Activated CD8-positive, alpha-beta memory T cell treated with anti-CD3 and anti-CD28 coated beads for 4 hours (primary cell): ENCODE measurements at places on chromosomes 1 and 21.

- DNase-seq: no peak
These were observed 15.1 kb downstream of the MCL1 start for GRCh38 chr1:150564051-150564991.

- no peak for DNase-seq
These were observed 2.8 kb upstream of the HAPLN2 start for GRCh38 chr1:156616463-156616862.

DNA sequence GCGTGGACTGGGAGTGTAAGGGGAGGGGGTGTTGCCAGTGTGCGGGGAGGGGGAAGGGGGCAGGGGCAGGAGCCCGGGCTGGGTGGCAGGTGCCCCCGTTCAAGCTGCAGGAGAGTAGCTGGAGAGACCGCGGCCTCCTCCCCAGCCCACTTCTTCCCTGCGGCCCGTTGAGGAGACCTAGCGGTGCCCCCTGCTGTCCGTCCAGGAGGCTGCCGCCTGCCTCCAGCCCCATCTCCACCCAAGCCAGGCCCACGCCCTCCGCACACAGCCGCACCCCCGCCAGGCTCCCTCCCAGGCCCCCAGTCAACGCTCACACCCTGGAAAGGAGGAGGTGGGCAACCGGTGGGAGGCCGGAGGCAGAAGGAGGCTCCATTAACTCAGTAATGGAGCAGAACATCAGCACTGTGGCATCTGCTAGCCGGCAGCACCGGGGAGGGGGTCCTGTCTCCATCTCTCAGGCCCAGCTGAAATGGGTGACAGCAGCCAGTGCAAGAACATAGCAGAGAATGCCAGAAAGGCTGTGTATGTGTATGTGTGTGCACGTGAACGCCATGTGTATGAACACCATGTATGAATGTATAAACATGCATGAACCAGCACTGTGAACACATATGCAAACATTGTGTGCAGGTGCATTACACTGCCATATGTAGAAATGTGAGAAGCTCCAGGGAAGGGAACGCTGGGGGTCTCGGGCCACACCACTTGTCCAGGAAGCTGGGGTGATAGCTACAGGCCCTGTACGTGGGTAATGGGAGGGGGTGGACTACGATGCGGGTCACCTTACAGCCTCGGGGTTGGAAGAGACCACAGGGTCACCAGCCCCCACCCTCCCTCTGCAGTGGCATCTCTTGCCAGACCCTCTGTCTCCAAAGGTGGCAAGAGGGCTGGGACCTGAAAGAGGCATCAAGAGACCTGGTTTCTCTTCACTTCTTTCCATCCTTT is 84.6 kb downstream of the SYT2 start:
- no peak for DNase-seq

DNA sequence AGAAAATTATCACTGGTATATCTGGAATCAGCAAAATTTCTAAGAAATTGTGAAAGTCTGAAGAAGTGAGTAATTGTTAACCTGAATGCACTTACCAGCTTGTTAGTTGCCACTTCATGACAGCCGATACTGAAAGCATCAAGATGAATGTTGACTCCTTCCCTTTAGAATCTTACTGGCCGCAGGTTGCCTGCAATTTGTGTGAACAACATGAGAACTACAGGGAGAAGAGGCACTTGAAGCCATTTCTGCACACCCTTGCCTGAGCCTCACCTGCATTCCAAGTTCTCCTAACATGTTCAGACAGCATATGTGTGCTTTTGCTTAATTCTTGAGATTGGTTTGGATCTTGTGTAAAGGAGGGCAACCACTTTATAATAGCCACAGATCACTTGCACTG is 59.2 kb upstream of the SSX2IP start:
- DNase-seq: no peak

DNA sequence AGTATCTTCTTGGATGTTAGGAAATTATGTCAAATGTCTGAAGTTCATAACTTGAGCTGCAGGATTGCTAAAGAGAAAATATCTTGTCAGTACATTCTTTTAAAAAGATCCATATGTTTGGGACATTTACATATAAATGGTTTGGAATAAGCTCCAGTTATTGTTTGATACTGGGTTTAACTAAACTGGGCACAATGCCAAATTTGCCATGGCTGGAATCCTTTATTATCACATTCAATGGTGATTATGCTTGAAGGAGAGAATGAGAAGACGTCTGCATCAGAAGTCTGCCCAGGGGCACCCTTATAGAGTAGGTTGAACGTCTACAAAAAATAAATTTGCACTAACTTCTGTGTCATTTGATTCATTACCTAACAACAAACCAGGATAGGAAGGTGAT is 652.5 kb downstream of the AMY1C start:
- DNase-seq: no peak

DNA sequence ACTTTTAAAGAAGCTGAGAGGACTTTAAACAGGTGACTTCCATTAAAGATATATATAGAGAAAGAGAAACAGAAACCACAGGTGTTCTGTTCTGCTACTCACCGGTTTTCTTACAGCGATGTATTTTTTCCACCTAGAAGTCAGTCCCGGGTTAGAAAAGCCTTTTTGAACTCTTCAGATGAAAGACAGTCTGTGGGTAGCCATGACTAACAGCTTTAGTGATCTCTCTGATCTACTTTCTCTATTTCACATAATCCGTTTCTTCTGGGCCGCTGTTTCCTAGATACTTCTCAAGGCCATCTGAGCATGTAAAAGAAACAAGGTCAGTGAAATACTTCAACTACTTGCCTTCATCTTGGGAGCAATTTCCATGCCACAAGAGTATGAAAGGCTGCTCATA is 25.1 kb downstream of the WDR64 start:
- DNase-seq: no peak

GRCh38 chr1:78722947-78723346 is 73.3 kb downstream of the IFI44 start:
- DNase-seq: no peak

GRCh38 chr1:234737967-234738314 is 128.0 kb upstream of the IRF2BP2 start:
- no peak for DNase-seq

DNA sequence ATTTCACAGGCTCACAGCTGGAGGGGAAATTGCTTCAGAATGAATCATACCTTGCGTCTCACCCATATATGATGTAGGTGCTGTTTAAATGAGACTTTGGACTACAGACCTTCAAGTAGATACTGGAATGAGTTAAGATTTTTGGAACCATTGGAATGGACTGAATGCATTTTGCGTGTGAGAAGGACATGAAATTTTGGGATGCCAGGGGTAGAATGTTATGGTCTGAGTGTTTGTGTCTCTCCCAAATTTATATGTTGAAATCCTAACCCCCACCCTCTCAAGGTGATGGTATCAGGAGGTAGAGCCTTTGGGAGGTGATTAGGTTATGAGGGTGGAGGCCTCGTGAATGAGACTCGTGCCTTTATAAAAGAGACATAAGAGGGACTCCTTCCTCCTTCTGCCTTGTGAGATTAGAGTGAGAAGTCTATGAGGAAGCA is 41.4 kb downstream of the KCNK1 start:
- DNase-seq: no peak

- no peak for DNase-seq
These were observed 6.7 kb downstream of the TAS1R3 start for GRCh38 chr1:1337793-1338147.

DNA sequence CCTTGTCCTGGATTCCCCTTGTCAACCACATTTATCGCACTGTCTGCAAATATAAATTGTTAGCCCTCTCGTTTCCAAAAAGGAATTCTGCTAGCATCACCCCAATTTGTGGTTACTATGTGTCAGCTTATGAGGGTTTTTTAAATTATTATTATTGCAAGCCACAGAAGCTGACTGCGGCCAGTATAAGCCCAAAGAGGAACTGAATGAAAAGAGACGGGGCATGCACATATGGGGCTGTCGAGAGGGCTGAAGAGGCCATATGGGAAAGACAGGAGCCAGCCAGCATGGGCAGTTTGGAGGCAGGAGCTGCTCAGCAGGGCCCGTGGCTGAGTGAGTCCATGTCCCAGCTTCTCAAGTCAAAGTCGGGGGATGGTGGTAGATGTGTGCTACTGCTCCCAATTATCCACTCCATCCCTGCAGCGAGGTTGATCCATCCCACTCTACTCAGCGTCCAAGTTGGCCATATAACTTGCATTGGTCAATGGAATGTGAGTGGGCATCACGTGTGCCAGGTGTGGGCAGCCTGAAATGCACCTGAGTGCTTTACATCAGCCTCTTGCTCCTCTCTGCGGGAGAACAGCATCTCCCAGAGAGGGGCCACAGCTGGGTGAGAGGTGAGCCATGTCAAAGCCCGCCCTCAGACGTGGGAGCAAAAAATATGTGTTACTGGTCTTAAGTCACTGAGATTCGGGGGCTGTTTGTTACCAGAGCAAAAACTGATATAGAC is 37.6 kb upstream of the LDLRAP1 start:
- no peak for DNase-seq

- no peak for DNase-seq
These were observed 12.3 kb downstream of the SORT1 start for GRCh38 chr1:109385417-109385816.

- DNase-seq: no peak
These were observed 245.1 kb downstream of the LBR start for GRCh38 chr1:225182716-225183115.

DNA sequence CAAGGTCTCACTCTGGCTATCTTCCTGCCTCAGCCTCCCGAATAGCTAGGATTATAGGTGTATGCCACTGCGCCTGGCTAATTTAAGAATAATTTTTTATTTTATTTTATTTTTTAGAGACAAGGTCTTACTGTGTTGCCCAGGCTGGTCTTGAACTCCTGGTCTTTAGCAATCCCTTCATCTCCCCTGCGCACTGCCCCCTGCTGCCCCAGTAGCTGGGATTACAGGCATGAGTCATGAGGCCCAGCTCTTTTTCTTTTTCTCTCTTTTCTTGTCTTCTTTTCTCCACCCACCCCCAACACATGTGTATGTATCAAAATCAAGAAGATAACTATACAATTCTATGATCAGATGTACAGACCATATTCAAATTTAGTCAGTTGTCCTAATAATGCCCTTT is 87.2 kb downstream of the PEX14 start:
- DNase-seq: no peak

DNA sequence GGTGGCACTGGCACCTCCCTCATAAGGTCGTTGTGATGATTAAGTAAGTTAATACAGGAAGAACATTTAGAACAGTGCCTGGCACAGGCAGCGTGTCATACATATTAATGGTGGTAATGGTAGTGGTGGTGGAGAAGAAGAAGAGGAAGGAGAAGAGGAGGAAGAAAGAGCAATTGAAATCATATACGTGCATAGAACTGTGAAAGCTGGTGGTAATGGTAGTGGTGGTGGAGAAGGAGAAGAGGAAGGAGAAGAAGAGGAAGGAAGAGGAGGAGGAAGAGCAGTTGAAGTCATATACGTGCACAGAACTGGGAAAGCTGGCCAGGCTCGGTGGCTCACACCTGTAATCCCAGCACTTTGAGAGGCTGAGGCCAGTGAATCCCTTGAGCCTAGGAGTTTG is 121.3 kb upstream of the HOOK1 start:
- DNase-seq: no peak

DNA sequence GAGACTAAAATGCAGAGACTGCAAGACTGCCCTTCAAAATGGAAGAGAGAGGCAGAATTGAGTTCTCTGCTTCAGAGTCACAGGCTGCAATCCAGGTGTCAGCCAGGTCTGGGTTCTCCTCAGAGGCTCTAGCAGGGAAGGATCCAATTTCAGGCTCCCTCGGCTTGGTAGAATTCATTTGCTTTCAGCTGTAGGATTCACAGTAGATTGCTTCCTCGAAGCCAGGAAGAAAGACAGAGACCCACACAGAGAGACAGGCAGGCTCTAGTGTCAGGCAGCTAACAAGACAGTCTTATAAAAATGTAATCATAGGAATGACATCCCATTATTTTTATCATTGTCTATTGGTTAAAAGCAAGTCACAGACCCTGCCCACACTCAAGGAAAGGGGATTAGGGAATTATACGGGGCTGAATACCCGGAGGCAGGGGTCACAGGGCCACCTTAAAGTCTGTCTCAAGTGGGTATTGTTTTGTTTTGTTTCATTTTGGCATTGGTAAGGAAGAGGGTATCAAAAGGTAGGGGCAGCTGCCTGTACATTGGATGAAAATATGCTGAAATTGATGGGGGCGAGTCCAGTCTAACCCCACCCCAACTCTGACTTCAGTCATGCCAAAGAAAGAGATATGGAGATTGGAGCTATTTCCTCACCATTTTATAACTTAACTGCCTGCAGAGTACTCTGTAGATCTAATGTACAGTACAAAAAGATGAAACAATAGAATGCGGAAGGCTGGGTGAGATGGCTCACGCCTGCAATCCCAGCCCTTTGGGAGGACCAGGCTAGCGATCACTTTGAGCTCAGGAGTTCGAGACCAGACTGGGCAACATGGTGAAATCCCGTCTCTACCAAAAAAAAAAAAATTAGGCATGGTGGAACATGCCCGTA is 9.5 kb upstream of the TBCE start:
- no peak for DNase-seq

GRCh38 chr1:84386716-84387479 is 11.4 kb upstream of the DNASE2B start:
- DNase-seq: no peak

DNA sequence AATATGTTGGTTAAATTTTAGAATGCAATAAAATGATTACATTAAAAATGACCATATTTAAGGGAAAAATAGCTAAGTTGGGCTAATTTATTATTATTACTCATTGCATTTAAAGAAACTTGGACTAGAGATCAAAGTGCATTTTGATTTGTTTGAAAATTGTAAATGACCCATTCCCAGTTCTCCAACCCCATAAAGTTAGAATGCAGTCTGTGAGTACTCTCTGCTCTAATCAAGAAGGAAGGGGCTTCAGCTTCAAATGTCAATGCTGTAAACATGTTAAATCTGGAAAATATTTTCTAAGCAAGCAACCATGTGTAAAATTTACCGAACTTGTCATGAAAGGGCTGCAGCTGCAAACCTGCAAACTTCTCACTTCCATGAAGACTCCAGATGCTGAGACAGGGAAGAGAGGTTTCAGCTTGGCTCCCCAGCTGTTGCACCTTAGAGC is 232.7 kb downstream of the TTLL7 start:
- no peak for DNase-seq

DNA sequence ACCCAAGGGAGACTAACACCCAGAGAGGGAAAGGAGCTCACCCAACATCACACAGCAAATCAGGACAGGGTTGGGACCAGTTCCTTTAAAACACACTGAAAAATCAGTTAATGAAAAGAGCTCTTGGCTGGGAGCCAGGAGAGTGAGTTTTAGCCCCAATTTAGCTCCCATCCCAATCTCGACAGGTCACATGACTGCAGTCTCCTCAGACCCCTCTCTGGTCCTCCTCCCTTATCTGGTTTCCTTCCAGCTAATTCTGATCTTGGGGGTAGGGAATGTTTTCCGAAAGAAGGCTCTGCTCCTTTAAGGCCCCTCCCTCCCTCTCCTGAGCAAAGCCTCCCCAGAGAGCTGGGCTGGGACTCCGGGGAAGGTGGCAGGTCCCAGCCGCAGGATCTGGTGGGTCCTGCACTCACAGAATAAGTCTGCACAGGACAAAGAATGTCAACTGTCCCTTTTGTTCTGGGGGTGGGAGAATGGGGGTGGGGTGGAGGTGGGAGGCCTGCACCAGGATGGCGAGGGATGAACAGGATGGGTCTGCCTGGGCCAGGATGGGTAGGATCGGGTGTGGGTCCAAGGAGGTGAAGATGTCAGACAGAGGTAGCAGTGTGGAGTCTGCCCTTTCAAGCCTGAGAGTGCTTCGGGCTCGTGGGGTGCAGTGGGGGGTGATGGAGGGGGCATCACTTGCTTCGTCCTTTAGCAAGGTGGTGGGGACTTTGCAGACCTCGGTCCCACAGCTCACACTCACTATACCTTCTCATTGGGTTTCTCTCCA is 57.3 kb upstream of the SSBP3 start:
- no peak for DNase-seq
